PC-3 (cell line): ENCODE measurements at places on chromosomes 7 and 10. TPM values are rescaled to one million over a fixed set of nuclear protein-coding genes. Genes with fewer than 3 reads are reported as not detected.
A peak's percentile ranks its signal among the peaks of the same experiment; 100 is the strongest.

Gene HMX3
- total RNA-seq: 0.51 TPM in 1 of 2 replicates, not detected in the other

DNA sequence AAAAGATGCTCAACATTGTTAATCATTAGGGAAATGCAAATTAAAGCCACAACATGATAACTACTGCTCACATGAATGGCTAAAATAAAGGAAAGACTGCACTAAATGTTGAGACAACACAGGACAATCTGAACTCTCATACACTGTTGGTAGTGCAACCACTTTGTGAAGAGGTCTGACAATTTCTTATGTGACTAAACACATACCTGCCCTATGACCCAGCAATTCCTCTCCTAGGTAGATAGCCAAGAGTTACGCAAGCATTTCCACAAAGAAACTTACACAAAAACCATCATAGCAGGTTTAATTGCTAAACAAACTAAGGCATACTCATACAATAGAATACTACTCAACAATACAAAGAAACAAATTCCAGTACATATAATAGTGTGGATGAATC is 41.8 kb upstream of the HERPUD2 start:
- DNase-seq: peak; percentile 89

Gene ATRNL1
- total RNA-seq: not detected in 2 replicates

DNA sequence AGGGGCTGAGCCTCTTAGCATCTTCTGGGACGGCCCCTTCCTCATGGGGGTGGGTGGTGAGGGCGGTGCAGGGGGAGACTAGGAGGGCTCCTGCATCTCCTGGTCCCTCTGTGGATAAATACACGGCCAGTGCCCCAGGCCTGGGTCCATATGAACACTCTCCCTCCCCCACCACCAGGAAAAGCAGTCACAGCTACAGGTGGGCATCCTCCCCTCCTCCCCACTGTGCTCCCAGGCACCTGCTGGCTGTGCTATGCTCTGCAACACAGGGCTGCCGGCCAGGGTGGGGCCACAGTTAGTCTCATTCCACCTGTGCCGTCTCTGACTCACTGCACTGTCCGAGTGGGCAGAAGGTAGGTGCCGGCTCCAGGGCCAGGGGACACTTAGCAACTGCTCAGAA is 87.3 kb upstream of the INSIG1 start:
- DNase-seq: peak; percentile 50

GRCh38 chr7:44486693-44487092 is 3.8 kb downstream of the NUDCD3 start:
- no peak for DNase-seq

GRCh38 chr7:101094791-101095375 is 9.6 kb downstream of the TRIM56 start:
- peak; percentile 72 for DNase-seq
